Lung (tissue), 17 donors: ENCODE measurements at places on chromosomes 3 and 15. TPM values are rescaled to one million over a fixed set of nuclear protein-coding genes. Genes with fewer than 3 reads are reported as not detected.
A peak's percentile ranks its signal among the peaks of the same experiment; 100 is the strongest.

GRCh38 chr3:68919000-68919399 lies 13.3 kb downstream of the TAFA4 start:
- no peaks in the 10 kb centered on the region for H3K4me1 ChIP-seq
- no peaks in the 10 kb centered on the region for H3K36me3 ChIP-seq
- no peak overlapping the region for H3K27ac ChIP-seq
- H3K4me3 ChIP-seq, result no peak overlapping the region
- H3K27me3 ChIP-seq, result no peaks in the 10 kb centered on the region

DNA sequence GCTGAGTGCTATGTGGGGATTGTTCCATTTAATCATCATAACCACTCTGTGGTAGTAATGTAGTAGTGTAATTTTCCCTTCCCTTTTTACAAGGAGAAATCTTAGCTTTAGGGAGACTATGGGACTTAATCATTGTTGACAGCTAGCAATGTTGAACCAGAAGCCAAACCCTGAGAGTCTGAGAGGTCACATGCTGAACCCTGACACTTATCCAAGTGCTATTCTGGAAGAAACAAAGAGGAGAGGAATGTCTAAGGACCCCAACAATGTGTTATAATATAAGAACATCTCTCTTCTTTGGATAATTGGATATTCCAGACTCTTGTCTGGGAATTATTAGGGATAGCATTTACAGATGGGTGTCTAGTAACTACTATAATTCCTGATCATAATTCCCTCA lies 58.4 kb downstream of the GAP43 start:
- no peak overlapping the region for H3K4me3 ChIP-seq
- H3K36me3 ChIP-seq, result no peaks in the 10 kb centered on the region
- DNase-seq, result no peak
- H3K27me3 ChIP-seq, result no peaks in the 10 kb centered on the region
- H3K27ac ChIP-seq, result no peak overlapping the region
- no peaks in the 10 kb centered on the region for H3K4me1 ChIP-seq

- no peak for DNase-seq
- peaks cover 3% of the 10 kb centered on the region for H3K4me1 ChIP-seq
- no peak overlapping the region for H3K4me3 ChIP-seq
- no peaks in the 10 kb centered on the region for H3K27me3 ChIP-seq
- no peak overlapping the region for H3K27ac ChIP-seq
Measured at GRCh38 chr15:92661956-92662355, 6.4 kb upstream of the FAM174B start.

The IL20RB gene
- 1.3 TPM for total RNA-seq

- no peak overlapping the region for H3K4me3 ChIP-seq
- no peak overlapping the region for H3K27ac ChIP-seq
- DNase-seq, result no peak
- H3K36me3 ChIP-seq, result no peaks in the 10 kb centered on the region
- H3K4me1 ChIP-seq, result no peaks in the 10 kb centered on the region
Measured at GRCh38 chr15:77021803-77022381, 27.0 kb downstream of the PSTPIP1 start.

- H3K36me3 ChIP-seq, result no peaks in the 10 kb centered on the region
- no peak overlapping the region for H3K27ac ChIP-seq
- DNase-seq, result peak; percentile 22
- no peak overlapping the region for H3K4me3 ChIP-seq
- no peaks in the 10 kb centered on the region for H3K4me1 ChIP-seq
Measured at GRCh38 chr3:99108508-99108907, 207.0 kb upstream of the DCBLD2 start.

The CCDC12 gene
- 64.9 TPM for total RNA-seq

DNA sequence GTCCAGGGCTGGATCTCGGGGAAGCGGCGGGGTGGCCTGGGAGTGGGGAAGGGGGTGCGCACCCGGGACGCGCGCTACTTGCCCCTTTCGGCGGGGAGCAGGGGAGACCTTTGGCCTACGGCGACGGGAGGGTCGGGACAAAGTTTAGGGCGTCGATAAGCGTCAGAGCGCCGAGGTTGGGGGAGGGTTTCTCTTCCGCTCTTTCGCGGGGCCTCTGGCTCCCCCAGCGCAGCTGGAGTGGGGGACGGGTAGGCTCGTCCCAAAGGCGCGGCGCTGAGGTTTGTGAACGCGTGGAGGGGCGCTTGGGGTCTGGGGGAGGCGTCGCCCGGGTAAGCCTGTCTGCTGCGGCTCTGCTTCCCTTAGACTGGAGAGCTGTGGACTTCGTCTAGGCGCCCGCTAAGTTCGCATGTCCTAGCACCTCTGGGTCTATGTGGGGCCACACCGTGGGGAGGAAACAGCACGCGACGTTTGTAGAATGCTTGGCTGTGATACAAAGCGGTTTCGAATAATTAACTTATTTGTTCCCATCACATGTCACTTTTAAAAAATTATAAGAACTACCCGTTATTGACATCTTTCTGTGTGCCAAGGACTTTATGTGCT lies 527 bp downstream of the B2M start:
- H3K36me3 ChIP-seq, result peaks cover 12% of the 10 kb centered on the region
- H3K4me3 ChIP-seq, result peak overlapping the region; percentile 80
- peaks cover 23% of the 10 kb centered on the region for H3K4me1 ChIP-seq
- H3K27me3 ChIP-seq, result no peaks in the 10 kb centered on the region
- peak overlapping the region; percentile 90 for H3K27ac ChIP-seq

The KNL1 gene
- total RNA-seq, result 5.4 TPM

The CFAP20DC gene
- total RNA-seq, result 5.4 TPM

DNA sequence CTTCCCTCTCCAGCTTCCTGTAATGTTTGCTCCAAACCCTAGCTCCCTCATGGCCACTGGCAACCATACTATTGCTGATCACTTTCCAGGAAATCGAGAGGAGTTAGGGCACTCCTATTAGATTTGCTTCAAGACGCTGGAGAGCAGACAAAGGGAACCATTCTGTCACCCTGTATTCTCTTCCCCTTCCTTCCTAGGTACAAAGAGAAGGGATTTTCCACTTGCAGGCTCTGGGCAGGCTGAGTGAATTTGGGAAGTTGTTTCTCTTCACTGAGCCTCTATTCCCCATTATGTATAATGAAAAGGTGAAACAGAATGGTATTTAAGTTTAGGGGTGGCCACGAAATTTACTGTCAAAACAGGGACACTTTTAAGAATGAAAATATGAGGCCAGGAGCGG lies 99.4 kb upstream of the LPP start:
- peaks cover 8% of the 10 kb centered on the region for H3K4me1 ChIP-seq
- no peaks in the 10 kb centered on the region for H3K36me3 ChIP-seq
- H3K27me3 ChIP-seq, result no peaks in the 10 kb centered on the region
- no peak for DNase-seq
- no peak overlapping the region for H3K27ac ChIP-seq
- H3K4me3 ChIP-seq, result no peak overlapping the region

- no peak overlapping the region for H3K4me3 ChIP-seq
- H3K4me1 ChIP-seq, result peaks cover 4% of the 10 kb centered on the region
- H3K27ac ChIP-seq, result no peak overlapping the region
- DNase-seq, result peak; percentile 77
- H3K27me3 ChIP-seq, result no peaks in the 10 kb centered on the region
Measured at GRCh38 chr3:8456412-8456811, 45.2 kb upstream of the LMCD1 start.

DNA sequence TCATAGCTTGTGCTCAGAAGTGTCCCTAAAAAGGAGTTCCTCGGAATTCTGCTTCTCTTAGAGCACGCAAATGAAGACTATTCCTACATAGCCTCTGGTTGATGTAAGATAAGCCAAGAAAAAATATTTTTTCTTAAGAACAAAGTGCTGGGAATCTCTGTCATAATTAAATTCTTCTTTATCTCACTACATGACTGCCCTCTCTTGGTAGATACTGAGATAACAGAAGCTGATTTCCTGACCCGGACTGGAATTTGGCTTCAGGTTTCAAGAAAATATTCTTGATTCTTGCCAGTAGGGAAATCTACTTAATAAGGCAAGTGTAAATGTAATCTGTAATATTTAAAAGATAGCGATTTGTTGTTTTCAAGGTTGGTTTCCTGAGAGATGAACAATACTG lies 31.3 kb upstream of the SETMAR start:
- no peak overlapping the region for H3K27ac ChIP-seq
- H3K36me3 ChIP-seq, result no peaks in the 10 kb centered on the region
- peak; percentile 23 for DNase-seq
